Inflammatory macrophage treated with lipopolysaccharide for 1 hour (primary cell): ENCODE measurements at places on chromosomes 12 and 14.

DNA sequence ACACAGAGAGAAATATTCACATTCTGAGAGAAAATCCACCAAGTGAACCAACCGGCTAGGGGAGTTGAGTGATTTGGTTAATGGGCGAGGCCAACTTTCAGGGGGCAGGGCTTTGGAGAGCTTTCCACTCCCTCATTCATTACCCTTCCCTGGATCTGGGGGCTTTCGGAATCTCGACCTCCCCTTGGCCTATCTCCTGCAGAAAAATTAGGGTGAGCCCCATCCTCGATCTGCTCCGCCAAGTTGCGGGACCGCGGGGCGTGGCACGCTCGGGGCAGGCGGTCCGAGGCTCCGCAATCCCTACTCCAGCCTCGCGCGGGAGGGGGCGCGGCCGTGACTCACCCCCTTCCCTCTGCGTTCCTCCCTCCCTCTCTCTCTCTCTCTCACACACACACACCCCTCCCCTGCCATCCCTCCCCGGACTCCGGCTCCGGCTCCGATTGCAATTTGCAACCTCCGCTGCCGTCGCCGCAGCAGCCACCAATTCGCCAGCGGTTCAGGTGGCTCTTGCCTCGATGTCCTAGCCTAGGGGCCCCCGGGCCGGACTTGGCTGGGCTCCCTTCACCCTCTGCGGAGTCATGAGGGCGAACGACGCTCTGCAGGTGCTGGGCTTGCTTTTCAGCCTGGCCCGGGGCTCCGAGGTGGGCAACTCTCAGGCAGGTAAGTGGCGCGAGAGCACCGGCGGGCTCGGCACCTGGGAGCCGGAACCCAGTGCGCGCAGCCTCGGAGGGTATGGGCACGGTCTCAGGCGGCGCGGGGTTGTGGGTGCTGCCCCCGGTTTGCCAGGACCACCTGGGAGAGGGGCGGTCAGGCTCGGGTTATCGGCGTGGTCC is at the start of gene ERBB3:
ERBB3 (plus strand) TSS at position 443 of the 833 bp plus-strand sequence; CDS start at position 579, 136 bp downstream.
- peak; percentile 35 for DNase-seq

- DNase-seq = no peak
Measured at GRCh38 chr14:97028382-97028781, 231.2 kb downstream of the VRK1 start.

DNA sequence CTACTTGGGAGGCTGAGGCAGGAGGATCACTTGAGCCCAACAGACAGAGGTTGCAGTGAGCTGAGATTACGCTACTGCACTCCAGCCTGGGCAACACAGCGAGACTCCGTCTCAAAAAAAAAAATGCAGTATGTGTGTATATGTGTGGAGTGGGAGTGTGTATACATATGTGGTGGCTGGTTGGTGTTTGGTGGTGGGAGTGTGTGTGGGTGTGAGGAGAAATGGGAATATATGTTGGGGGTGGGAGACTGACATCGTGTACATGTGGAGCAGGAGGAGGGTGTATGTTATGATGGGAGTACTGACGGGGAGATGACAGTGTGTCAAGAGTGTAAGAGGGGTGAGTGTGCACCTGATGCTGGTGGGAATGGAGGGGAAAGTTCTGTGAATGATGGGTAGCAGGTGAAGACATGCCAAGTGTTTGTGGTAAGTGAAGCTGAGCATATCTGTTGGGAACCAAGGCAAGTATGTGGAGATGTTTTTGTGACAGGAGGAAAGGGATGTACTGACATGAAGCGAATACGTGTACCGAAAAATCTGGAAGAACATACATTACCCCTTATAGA is 4.2 kb downstream of the PNMA1 start:
- no peak for DNase-seq

DNA sequence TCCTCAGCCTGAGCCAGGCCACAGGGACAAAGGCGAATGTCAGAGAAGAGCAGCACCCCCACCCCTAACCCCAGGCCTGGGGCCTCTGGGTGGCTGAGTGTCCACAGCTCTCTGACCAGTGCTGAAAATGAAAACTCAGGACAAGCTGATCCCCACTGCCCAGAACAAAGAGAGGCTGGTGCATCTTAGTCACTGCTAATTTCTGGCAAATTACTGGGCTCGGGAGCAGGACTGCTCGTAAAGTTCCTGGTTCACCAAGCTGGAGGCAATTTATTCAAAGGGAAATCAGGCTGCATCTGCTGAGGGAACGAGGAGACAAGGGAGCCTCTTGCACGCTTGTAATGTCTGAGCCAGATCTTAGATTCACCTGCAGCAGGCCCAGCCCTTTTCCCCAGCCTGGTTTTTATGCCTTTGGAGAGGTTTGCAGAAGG is 43.2 kb downstream of the CALM1 start:
- DNase-seq = no peak
